ENCODE measurements at places on chromosomes 7 and 10.

DNA sequence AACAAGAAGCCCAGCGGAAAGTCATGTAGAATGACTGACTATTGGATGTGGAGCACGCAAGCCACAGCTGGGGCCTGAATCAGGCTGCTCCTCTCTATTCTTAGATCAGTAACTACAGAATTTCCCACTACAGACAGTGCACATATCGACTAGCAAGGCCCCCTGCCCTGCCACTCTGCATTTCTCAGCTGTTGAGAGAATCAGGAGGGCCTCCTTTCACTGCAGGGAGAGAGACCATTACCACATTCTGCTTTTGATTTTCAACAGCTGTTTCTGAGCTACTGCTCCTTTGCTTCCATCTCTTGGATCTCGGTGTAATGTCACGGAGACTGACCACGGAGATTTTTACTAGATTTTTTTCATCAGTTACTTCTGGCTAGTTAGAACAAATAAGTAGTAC, 73.8 kb downstream of the PON1 start:
- no peak for DNase-seq

GRCh38 chr10:75029857-75030256, 81.6 kb upstream of the SAMD8 start:
- DNase-seq: no peak

GRCh38 chr10:45111509-45111908, 110.8 kb downstream of the ZNF22 start:
- no peak for DNase-seq

GRCh38 chr7:82284936-82285519, 158.5 kb downstream of the CACNA2D1 start:
- DNase-seq: no peak

DNA sequence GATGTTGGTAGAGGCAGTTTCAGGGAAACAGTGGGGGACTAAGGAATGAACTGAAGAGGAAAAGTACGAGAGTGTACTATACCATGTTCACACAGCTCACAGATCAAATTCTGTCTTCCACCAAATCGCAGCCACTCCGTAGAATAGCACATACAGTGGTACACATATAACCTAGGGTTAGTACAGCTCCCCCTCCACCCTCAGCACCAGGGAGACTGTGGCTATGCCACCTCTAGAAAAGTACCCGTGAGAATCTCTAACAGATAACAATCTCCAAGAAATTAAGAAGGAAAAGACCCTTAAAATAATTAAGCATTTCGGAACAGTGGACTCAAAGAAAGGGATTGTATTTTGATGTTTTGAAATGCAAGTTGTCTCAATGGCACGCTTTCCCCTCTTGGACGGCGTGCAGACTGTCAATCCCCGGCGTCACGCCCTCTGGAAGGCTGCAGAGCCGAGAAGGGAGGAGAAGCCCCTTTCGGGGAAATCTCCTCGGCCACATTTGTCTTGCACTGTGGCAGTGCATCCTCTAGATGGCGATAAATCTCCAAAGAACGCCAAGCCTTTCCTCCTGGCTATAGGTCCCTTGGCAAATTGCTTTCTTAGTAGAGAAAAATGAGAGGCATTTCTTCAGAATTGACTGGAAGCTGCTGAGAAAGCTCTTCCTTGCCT, 345.0 kb downstream of the REEP3 start:
- no peak for DNase-seq

DNA sequence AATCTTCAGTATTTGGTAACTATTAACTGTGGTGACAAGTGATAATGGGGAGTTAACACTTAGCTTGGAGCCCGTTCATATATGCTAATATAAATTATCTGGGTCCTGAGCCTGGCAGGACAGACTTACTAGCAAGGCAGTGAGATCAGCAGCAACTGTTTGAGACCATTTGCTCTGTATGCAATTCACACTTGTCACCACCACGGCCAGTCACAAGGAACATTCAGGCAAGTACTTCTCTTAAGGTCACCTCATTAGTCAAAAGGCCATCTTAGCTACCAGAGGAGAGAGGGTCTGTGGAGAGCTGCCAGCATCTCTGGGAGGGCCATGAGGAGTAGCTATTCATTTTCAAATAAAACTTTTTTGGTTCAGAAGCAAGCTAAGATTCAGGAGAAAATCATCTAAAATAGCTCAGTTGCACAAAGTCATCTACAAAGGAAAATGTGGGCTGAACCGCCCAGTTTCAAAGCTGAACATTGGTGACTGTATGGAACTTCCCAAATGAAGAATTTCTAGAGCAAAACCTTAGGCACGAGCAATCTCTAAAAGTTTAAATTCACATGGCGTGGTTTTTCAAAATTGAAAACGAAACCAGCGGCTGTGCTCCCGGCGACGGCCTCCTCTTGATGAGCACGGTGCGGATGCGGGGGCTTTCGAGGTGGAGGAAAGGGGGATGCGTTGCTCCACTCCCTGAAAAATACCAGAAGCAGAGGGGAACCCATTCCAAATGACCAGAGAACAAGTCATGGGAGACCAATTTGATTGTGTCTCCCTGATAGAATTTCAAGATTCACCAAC, 233.5 kb upstream of the MGMT start:
- DNase-seq: no peak

- DNase-seq: no peak
These were observed 38.4 kb upstream of the GDF10 start for GRCh38 chr10:47261556-47261955.

- no peak for DNase-seq
These were observed 347.8 kb upstream of the PLXDC2 start for GRCh38 chr10:19468413-19468812.

DNA sequence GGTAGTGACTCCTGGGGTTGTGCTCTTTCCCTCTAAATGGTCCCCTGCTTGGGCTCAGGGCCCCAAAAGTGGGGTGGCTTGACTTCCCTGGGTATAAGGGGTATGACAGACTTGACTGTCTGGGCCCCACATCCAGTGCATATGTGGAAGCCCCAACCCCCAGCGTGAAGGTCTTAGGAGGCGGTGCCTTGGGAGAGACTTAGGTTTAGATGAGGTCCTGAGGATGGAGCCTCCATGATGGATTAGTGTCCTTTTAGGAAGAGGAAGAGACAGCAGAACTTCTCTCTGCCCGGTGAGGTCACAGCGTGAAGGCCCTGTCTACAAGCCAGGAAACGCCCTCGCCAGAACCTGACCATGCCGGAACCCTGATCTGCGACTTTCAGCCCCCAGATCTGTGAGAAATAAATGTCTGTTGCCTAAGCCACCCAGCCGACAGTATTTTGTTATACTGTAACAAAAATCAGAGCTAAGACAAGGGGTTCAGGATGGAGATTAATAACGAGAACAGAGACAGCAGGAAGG, 23.8 kb downstream of the PODXL start:
- no peak for DNase-seq

DNA sequence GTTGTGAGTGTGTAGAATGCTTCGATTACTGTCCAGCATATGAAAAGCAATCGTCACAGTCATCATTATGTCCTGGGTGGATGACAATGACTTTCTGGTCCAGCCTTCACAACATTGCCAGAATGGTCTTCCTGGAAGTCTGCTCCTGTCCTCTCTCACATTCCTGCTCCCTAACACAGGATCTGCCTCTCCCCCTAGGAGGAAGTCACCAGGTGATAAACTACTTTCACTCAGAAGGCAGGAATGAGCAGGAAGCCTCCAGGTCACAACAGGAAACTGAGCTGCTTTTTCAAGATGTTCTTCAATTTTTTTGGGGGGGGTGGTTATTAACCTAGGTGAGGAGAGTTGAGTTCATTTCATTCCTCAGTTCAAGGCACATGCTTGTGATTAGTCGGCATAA, 13.6 kb upstream of the GPNMB start:
- DNase-seq: no peak

- DNase-seq: no peak
These were observed 87.0 kb upstream of the IGFBP3 start for GRCh38 chr7:46007990-46008643.

Data from upper lobe of left lung (tissue), 6 donors.